ENCODE measurements at places on chromosomes 7 and 10. TPM values are rescaled to one million over a fixed set of nuclear protein-coding genes. Genes with fewer than 3 reads are reported as not detected.

BTRC gene
- total RNA-seq = 36.3 TPM

AFAP1L2 gene
- 1.5 TPM for total RNA-seq

AGAP9 gene
- 17.7 TPM for total RNA-seq

GRCh38 chr7:57218196-57218716, 86.0 kb upstream of the ZNF479 start:
- no peak overlapping the region for H3K4me3 ChIP-seq
- H3K36me3 ChIP-seq = no peaks in the 10 kb centered on the region
- no peaks in the 10 kb centered on the region for H3K27me3 ChIP-seq
- no peaks in the 10 kb centered on the region for H3K4me1 ChIP-seq

DNA sequence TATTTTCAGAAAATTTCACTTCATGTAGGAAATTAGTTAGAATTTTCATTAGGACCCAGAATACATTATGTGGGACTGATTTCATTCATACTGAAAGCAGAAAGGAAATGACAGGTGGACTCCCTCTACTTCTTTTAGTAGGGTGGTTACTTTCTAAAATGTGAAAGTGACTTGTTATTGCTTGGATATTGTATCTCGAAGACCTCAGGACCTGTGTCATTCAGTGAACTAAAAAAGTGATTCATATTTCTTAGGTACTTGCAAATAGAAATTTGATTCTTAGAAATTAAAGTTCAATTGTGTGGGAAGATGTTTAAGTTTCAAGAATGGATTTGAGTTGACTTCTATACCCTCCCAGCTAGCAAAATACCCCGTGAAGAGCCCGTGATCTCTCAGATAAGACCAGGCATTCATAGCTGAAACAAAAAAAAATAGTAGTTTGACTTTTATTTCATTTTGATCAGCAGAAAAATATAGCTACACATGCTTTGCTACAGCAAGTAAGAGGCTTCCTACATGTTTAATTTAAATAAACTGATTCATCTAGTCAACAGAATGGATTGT, 1037.1 kb downstream of the GATA3 start:
- no peak for DNase-seq
- H3K27me3 ChIP-seq = peaks cover 95% of the 10 kb centered on the region
- H3K4me1 ChIP-seq = no peaks in the 10 kb centered on the region
- H3K4me3 ChIP-seq = no peak overlapping the region
- H3K36me3 ChIP-seq = no peaks in the 10 kb centered on the region

DNA sequence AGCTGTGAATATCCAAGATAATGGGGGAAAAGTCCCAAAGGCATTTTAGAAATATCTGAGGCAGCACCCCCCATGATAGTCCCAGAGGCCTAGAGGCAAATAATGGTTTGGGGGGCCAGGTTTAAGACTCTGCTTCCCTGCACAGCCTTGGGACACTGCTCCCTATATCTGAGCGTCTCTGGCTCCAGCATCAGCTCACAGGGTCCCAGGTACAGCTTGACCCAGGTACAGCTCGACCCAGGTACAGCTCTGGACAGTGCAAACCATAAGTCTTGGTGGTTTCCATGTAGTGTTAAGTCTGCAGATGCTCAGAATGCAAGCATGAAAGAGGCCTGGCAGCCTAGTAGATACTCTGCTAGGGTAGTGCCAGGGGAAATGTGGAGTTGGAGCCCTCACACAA, 47.0 kb upstream of the VWDE start:
- no peaks in the 10 kb centered on the region for H3K27me3 ChIP-seq
- no peaks in the 10 kb centered on the region for H3K4me1 ChIP-seq
- no peak overlapping the region for H3K4me3 ChIP-seq
- no peak overlapping the region for H3K27ac ChIP-seq

- DNase-seq = no peak
- H3K27me3 ChIP-seq = no peaks in the 10 kb centered on the region
- no peaks in the 10 kb centered on the region for H3K36me3 ChIP-seq
- H3K4me3 ChIP-seq = no peak overlapping the region
Measured at GRCh38 chr10:112226439-112227248, 43.1 kb upstream of the GPAM start.

Measured in endodermal cell (in vitro differentiated cells).